ENCODE measurements at places on chromosomes 4 and X. TPM values are rescaled to one million over a fixed set of nuclear protein-coding genes. Genes with fewer than 3 reads are reported as not detected.

- DNase-seq = no peak
Measured at GRCh38 chrX:110346681-110347080, 12.0 kb upstream of the RTL9 start.

GRCh38 chr4:124980276-124980752 is 267.8 kb upstream of the ANKRD50 start:
- no peak for DNase-seq

GRCh38 chr4:6473264-6474052 is 1.0 kb upstream of the PPP2R2C start:
- no peak for DNase-seq

GRCh38 chrX:115297189-115297588 is 7.7 kb downstream of the LUZP4 start:
- no peak for DNase-seq

- no peak for DNase-seq
Measured at GRCh38 chr4:5930876-5931275, 38.0 kb upstream of the CRMP1 start.

DNA sequence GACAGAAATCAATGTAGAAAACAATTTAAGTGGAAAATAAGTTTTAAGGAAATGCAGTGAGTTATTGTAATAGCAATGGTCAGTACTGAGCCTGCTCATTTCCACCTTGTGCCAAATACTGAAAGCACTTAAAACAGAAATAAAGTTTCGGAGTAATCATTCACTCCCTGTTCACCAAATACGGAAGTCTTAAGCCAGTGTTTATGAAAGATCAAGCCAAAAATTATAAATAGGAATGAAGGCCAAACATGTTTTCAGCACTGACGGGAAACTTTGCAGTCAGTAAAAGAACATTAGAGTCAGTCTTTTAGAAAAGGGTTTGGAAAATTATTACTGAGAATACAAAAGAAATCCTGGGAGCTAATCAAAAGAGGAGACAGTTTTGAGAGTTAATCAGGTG is 178.6 kb downstream of the DMD start:
- no peak for DNase-seq

- no peak for DNase-seq
Measured at GRCh38 chr4:2073808-2074481, 14.8 kb downstream of the NAT8L start.

DNA sequence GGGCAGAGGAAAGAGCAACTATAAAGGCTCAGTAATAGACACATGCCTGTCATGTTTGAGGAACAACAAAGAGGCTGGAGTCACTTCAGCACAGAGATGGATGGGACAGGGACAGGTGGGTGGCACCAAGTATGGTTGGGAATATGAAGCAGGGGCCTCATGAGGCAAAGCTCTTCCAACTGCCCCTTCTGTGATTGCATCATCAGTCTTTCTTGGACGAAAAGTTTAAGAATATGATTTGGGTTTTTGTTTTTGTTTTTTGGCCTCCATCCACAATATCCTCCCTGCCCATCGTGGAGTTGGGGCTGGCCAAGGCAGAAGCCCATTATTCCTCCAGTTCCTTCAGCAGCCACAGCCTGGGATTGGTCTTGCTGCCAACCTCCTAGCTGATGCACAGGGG is 34.4 kb downstream of the SAGE1 start:
- no peak for DNase-seq

GRCh38 chrX:13377550-13377934 is 57.7 kb upstream of the ATXN3L start:
- DNase-seq = no peak

GRCh38 chrX:20402956-20403355 is 136.2 kb upstream of the RPS6KA3 start:
- no peak for DNase-seq

GRCh38 chr4:58749206-58749605 is 1639.0 kb upstream of the IGFBP7 start:
- peak; percentile 20 for DNase-seq

DNA sequence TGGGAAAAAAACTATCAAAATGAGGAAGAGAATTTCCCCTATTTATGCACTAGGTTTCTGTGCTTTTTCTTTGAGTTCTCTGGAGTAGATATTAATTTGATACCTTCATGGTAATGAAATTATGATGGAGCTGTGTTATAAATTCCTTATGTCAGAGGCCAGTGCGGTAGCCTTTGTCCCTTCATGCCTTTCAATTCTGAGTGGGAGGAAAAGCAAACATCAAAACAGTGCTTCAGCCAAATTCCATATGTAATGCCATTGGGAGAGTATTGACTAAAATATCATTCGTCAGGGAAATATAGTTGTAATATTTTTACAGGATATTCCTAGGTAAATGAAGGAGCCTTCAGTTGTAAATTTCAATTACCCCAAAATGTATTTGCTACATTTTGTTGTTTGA is 17.5 kb upstream of the RGN start:
- no peak for DNase-seq

GRCh38 chr4:183335369-183335940 is 13.2 kb upstream of the CLDN24 start:
- DNase-seq = no peak

DNA sequence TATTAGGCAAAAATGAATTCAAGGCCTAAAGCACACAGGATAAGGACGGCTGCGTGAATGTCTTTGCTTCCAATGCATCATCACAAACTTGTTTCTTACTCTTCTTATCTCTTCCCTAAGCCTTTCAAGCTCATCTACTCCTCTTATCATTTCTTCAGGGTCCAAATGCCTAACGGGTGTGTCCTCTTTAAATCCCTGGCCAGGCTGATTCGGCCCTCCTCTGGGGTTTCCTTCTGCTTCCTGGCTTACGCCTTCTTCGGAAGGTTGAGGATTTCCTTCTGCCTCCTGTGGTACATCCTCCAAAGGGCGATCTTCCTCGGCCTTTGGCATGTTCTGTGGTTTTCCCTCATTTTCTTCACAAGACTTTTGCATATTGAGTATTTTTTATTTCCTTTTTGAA is 1.3 kb downstream of the TCEAL8 start:
- no peak for DNase-seq

Gene RHOXF2
- total RNA-seq = not detected
